Natural killer cell treated with Interleukin-12 subunit alpha and Interleukin-12 subunit beta and Interleukin-15 and Interleukin-18, amount 100 ng/mL, for 72 hours (primary cell): ENCODE measurements at places on chromosomes 12 and 14. TPM values are rescaled to one million over a fixed set of nuclear protein-coding genes. Genes with fewer than 3 reads are reported as not detected.
A peak's percentile ranks its signal among the peaks of the same experiment; 100 is the strongest.

DNA sequence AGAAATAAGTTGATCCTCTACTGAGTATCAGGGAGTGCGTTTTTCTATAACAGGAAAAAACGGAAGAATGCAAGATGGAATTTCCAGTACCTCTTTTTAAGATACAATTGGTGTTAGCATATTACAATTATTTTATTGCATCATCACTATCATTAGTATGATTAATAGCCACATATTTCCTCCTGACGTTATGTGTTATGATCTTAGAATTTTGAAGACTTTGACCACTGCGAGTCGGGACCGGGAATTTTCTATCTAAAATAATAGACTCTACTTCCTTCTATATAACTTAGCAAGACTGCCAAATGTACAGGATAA, 679 bp upstream of the SAV1 start:
- DNase-seq: no peak

DNA sequence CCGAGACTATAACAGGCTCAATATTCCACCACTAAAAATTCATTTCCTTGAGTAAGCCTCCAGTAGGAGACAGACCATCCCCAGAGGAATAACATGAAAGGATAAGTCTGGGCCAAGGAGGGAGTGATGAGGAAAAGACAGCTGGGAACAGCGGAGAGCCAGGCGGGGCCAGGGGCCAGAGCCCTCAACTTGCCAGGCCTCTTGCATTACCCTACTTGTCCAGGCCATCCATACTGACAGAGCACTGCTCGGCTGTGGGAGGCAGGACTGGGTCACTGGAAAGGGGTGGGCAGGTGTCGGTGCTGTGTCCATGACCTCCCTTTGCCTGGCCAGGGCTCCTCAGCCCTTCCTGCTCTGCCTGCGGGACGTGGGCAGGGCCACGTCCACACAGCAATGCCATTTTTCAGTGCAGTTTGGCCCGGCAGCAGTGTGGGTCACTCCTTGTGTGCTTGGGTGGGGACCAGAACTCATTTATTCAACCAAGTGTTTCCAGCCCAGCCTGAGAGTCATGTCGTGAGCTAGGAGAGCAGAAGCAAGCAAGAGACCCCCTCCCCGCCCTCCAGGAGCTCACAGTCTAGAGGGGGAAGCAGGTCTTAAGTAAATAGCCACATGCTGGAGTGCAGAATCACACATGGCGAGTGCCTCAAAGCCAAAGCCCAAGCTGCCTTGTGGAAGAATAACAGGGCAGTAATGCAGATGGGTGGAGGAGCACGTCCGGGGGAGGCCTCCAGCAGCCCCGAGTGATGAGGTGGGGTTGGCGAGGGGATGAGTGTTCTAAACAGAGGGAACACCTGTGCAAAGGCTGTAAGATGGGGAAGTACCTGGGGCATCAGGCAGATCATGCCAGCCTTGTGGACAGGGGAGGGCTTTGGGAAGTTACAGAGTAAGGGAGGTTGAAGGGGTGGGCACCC, 8.9 kb upstream of the FAIM2 start:
- no peak for DNase-seq

MFAP5 gene
- total RNA-seq: not detected

CLEC1B gene
- not detected for total RNA-seq

GRCh38 chr14:88870777-88871176, 46.3 kb downstream of the TTC8 start:
- no peak for DNase-seq

GRCh38 chr12:127590868-127591267, 676.1 kb upstream of the TMEM132C start:
- no peak for DNase-seq

NGDN gene
- total RNA-seq: 65.7 TPM

DNA sequence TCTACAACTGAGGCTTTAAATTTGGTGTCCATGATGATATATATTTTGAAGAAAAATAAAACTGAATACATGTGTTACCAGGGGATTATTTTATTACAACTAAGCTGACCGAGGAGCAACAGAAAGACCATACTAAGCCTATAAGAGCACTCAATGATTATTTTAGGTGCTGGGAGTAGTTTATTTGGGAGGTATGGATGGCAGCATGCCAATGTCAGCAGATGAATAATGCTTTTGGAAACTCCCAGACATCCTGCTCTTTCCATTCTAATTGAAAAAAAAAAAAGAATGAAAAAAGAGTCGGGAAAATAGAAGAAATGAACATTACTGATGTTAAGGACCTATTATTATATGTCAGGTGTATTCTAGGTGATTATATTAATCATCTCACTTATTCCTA, 441.2 kb downstream of the BTG1 start:
- DNase-seq: no peak

DNA sequence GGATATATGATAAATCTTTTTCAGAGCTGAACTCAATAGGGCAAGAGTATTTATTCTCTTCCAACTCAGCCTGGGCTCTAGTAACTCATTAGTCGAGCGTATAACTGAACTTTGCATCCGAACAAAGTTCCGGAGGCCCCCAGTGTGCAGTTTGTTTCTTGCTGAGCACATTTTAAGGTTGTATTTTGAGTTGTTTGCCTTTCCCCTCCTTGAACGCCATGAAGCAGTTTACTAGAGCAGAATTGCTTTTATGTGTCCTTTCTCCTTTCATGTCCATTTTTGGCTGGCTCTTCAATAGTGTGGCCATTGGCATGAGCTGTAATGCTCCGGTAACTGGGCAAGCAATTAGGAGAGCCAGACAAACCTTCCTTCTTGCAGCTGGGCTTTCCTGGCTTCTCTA, 105.3 kb downstream of the WIF1 start:
- no peak for DNase-seq

ARL1 gene
- total RNA-seq: 47.1 TPM

DNA sequence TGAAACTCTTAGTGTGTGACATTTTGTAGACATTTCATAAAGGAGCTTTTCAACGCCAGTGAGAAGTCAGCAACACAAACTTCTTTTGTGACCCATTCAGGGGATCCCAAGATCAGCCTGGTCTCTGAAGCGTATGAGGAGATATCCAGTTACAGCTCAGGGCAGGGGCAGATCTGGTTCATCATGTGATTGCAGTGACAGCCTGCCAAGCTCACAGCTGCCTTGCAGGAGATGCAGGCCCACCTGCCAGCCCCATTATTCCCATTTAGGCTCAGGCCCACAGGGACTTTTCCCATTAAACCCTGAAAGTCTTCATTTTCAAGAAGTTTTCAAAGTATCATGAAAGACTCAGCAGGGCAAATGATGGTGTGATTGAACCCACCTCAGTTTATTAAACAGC, 38.3 kb downstream of the SRGAP1 start:
- DNase-seq: no peak

DNA sequence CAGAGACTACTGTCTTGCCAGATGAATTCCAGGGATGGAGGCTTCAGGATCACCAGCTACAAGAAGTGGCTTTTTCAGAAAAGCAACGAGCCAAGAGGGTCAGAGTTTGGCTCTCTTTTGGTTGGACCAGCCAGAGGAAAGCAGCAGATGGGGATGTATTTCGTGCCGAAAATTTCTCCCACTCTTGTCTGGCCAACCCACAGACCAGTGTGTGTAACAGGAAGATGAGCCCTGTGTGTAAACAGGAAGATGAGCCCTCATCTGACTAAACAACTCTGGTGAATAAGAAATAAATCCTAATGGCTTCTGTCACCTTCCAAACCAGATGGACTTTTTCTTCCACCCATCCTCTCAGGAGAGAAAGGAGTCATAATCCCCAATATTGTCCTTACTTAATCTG, 13.1 kb downstream of the GPR68 start:
- no peak for DNase-seq

GRCh38 chr12:13163868-13164635, 32.5 kb upstream of the EMP1 start:
- no peak for DNase-seq

DNA sequence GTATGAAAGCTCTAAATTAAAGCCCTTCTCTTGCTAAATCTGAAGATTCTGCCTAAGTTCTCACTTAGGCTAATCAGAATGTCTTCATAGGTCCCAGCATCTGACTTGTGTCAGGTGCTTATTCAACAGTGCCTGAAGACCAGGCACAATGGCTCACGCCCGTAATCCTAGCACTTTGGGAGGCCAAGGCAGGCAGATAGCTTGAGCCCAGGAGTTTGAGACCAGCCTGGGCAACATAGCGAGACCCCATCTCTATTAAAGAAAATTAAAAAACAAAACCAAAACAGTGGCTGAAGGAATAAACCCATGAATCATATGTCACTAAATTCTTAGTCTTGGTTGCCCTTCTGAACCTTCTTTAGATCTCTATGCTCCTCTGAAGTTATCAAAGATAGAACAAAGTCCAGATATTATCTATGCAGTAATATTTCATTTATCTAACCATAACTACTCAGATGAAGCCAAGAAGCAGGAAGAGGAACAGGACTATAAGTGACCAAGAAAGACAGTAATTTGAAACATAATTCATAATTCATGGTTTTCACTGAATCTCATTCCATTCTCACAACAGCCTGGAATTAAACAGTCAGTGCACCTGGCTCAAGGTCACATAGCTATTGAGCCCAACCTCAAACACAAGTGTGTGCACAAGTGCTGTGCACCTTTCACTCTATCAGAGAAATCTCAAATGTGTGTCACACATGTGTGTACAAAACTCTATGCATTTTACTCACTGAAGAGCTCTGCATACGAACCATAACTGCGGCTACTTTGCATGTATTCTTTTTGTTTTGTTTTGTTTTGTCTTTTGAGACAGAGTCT, 6.6 kb downstream of the SLC7A7 start:
- no peak for DNase-seq

- DNase-seq: no peak
Observed at GRCh38 chr12:44003721-44004120, 167.8 kb downstream of the TMEM117 start.

DNA sequence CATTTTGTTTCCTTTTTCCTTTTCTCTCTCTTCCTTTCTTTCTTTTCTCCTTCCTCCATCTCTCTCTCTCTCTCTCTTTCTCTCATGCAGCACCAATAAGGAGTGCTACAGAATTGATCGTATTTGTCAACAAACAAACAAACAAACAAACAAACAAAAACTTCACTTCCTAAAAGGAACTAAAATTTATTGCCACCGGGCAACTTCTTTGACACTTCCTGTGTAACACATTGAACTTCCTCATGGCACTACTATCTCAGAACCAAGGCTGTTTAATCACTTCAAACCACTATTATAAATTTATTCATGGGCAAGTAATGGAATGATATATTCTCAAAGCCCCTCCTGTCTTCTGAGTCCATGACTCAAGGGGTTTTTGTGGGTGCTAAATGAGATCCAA, 51.3 kb downstream of the SERPINA3 start:
- no peak for DNase-seq

DNA sequence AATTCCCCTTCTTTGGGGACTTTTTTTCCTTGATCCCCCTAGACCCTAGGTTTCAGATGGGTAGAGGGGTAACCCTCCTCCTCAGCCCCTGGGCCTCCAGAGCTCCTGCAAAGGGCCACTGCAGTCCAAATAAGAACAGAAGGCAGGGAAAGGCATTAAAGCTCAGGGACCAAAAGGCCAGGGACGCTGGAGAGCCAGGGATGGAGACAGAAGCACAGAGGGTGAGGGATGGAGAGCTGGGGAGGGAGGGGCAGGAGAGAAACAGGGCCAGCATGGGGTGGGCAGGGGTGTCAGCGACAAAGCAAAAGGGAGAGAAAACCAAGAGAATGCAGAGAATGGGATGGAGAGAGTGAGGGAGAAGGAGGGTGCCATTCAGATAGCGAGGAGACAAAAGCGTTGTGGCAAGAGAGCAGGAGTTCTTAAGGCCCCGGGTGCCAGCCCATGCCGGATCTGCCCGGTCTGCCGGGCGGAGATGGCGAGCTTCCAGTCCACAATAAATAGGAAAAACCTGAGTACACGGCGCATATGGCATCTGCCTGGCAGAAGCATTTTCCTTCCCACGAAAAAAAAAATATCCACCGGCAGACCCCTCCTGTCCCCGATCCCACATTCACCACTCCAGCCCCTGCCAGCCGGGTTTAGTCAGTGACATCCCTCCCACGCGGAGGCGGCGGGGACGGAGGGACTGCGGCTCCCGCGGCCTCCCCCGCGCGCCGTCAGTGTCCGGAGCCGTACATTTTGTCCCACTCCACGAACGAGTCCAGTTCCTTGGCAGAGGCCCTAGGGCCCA, 28.6 kb downstream of the FIGNL2 start:
- no peak for DNase-seq

DNA sequence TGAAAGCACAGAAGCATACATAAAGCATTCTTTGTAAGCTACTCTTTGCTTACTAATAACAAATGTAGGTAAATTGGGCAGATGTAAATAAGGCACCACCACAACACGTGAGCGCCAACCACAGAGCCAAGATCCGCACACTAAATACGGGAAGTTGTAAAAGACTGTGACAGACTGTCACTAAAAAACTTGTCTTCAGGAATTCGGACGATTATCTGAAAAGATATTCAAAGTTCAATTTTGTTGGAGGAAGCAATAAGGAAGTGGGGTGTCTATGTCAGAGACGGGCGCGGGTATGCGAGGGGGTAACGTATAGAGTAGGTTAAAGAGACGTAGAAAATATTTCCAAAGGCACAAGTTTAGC, 1.5 kb upstream of the HSP90B1 start:
- DNase-seq: no peak

CIDEB gene
- total RNA-seq: 6.8 TPM

DNA sequence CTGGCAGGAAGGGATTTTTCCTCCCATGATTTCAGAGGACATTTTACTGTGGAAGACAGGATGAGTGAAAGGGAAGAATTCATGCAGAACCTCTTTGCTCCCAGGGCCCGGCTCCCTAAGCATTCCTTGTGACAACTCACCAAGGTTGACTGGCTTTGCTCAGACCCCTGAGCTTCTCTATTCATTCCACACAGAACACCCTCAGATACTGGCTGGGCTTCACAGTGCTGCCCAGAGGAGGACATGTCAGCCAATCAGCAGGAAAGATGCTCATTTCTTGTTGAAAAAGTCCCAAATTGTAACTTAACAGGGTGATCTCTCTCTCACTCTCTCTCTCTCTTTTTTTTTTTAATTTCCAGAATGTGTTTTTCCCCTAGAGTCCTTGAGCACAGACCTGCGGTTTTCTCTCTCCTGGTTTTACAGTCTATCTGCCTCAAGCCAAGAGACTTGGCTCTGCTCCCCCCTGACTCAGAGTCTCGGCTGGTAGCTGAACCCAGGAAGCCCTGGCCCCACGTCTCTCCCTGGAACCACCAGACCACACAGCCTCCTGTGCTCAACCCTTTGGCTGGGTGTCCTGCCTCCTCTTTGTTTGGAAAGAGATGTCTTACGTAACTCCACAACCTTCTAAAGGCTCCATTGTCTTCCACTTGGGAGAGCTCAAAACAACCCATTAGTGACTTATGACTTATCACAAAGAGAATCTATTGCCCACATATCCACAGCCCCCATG, 43.9 kb downstream of the SSPN start:
- no peak for DNase-seq

GRCh38 chr14:90053044-90053443, 8.8 kb upstream of the KCNK13 start:
- DNase-seq: no peak

- DNase-seq: no peak
Observed at GRCh38 chr14:99693918-99694317, 9.8 kb downstream of the CYP46A1 start.

- DNase-seq: peak; percentile 64
Observed at GRCh38 chr14:22070119-22070982, 396.7 kb upstream of the OR4E1 start.
